ENCODE measurements at places on chromosomes 2 and 18.
A peak's percentile ranks its signal among the peaks of the same experiment; 100 is the strongest.

DNA sequence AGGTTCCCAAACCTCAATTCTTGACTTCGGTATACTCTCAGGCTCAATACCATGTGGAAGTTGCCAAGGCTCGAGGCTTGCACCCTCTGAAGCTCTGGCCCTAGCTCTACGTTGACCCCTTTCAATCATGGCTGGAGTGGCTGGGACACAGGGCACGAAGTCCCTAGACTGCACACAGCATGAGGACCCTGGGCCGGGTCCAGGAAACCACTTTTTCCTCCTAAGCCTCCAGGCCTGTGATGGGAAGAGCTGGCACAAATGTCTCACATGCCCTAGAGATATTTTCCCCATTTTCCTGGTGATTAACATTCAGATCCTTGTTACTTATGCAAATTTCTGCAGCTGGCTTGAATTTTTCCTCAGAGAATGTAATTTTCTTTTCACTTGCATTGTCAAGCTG lies 45.1 kb upstream of the CALCRL start:
- H3K4me1 ChIP-seq: peaks cover 13% of the 10 kb centered on the region
- H3K36me3 ChIP-seq: peaks cover 8% of the 10 kb centered on the region
- no peak overlapping the region for H3K27ac ChIP-seq

- no peak for DNase-seq
- no peak overlapping the region for H3K4me3 ChIP-seq
- H3K27me3 ChIP-seq: peaks cover 23% of the 10 kb centered on the region
- H3K27ac ChIP-seq: no peak overlapping the region
- no peaks in the 10 kb centered on the region for H3K4me1 ChIP-seq
These were observed 19.6 kb upstream of the GREB1 start for GRCh38 chr2:11514081-11514730.

GRCh38 chr18:39462436-39462835 lies 1896.8 kb upstream of the CELF4 start:
- peaks cover 25% of the 10 kb centered on the region for H3K4me1 ChIP-seq
- H3K27ac ChIP-seq: peak overlapping the region; percentile 36
- no peaks in the 10 kb centered on the region for H3K27me3 ChIP-seq

GRCh38 chr2:172293952-172294351 lies 133.4 kb upstream of the ITGA6 start:
- no peak overlapping the region for H3K27ac ChIP-seq
- no peaks in the 10 kb centered on the region for H3K36me3 ChIP-seq

- no peaks in the 10 kb centered on the region for H3K36me3 ChIP-seq
- H3K4me1 ChIP-seq: peaks cover 21% of the 10 kb centered on the region
- no peak overlapping the region for H3K4me3 ChIP-seq
- peak; percentile 59 for DNase-seq
- H3K27ac ChIP-seq: no peak overlapping the region
- 0 out of 2 replicates have a peak, but pooled peaks cover 3% of the 10 kb centered on the region for H3K27me3 ChIP-seq
These were observed 253.2 kb downstream of the NEDD4L start for GRCh38 chr18:58297198-58297597.

GRCh38 chr2:120943403-120944034 lies 207.9 kb downstream of the GLI2 start:
- peaks cover 21% of the 10 kb centered on the region for H3K4me1 ChIP-seq
- DNase-seq: no peak
- H3K27me3 ChIP-seq: no peaks in the 10 kb centered on the region
- no peak overlapping the region for H3K4me3 ChIP-seq

GRCh38 chr2:65016789-65017188 lies 27.6 kb downstream of the SLC1A4 start:
- no peak for DNase-seq
- H3K4me3 ChIP-seq: no peak overlapping the region
- H3K4me1 ChIP-seq: no peaks in the 10 kb centered on the region
- no peak overlapping the region for H3K27ac ChIP-seq

- no peak for DNase-seq
- H3K4me3 ChIP-seq: no peak overlapping the region
- no peaks in the 10 kb centered on the region for H3K27me3 ChIP-seq
- no peaks in the 10 kb centered on the region for H3K36me3 ChIP-seq
- 0 out of 2 replicates have a peak, but pooled peaks cover 3% of the 10 kb centered on the region for H3K4me1 ChIP-seq
These were observed 52.0 kb downstream of the MRPL33 start for GRCh38 chr2:27823569-27823968.

DNA sequence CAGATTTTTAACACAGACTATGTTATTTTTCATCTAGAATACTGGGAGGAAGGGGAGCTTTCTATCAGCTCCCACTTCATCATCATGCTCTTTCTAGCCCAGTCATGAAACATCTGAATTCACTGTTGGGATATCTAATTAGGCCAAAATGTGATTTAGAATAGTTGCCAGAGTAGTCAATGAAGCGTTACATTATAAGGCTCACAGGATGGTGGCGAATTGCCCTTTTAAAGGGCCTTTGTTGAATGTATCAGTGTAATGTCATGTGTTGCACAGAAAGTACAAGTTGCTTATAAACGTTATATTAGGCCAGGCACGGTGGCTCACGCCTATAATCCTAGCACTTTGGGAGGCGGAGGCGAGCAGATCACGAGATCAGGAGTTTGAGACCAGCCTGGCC lies 45.6 kb downstream of the PDE1A start:
- H3K4me1 ChIP-seq: no peaks in the 10 kb centered on the region
- H3K4me3 ChIP-seq: no peak overlapping the region
- H3K36me3 ChIP-seq: no peaks in the 10 kb centered on the region
- no peaks in the 10 kb centered on the region for H3K27me3 ChIP-seq
- DNase-seq: no peak

- no peak for DNase-seq
- H3K4me3 ChIP-seq: no peak overlapping the region
- H3K27ac ChIP-seq: no peak overlapping the region
- no peaks in the 10 kb centered on the region for H3K27me3 ChIP-seq
- H3K36me3 ChIP-seq: no peaks in the 10 kb centered on the region
These were observed 21.3 kb upstream of the CHST9 start for GRCh38 chr18:27206411-27206810.

DNA sequence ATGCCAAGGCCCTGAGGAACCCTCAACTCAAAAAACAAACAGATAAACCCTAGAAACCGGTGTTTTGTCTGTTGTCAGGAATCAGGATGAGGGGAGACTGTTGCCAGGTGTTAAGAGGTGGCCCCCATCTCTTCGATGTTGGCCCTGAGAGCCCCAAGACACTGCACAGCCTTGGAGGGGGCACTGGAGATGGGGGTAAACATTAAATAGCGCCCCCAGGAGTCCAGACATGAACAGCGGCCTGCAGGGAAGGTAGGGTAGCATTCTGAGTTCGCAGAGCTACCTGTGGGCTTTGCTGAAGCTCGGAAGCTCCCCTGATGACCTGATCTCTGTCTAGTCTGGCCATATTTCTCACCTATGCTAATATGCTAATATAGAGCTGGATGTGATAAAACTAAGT lies 97.6 kb upstream of the SMAD2 start:
- no peak overlapping the region for H3K4me3 ChIP-seq
- no peaks in the 10 kb centered on the region for H3K36me3 ChIP-seq
- H3K27me3 ChIP-seq: no peaks in the 10 kb centered on the region
- no peak overlapping the region for H3K27ac ChIP-seq

DNA sequence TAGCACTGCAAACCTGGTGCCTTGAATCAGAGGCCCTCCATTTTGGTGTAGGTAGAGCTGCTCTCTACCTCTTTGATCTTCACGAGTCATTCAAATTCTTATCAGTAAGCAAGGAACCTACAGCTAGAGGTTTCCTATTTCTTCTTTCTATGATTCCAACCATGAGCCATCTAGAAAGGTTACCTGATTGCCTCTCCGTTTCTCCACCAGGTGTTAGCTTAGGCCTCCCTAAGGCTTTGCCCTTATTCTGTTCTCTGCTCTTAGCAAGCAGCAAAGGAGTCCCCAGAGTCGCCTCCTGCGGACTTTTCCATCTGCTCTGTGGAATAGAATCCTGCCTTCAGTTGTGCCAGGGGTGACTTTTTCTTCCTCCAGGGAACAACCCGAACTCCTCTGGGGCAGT lies 173.6 kb downstream of the GRB14 start:
- no peaks in the 10 kb centered on the region for H3K36me3 ChIP-seq
- no peak overlapping the region for H3K27ac ChIP-seq
- H3K4me1 ChIP-seq: 0 out of 2 replicates have a peak, but pooled peaks cover 3% of the 10 kb centered on the region
- H3K27me3 ChIP-seq: 0 out of 2 replicates have a peak, but pooled peaks cover under 1% of the 10 kb centered on the region
- no peak overlapping the region for H3K4me3 ChIP-seq

DNA sequence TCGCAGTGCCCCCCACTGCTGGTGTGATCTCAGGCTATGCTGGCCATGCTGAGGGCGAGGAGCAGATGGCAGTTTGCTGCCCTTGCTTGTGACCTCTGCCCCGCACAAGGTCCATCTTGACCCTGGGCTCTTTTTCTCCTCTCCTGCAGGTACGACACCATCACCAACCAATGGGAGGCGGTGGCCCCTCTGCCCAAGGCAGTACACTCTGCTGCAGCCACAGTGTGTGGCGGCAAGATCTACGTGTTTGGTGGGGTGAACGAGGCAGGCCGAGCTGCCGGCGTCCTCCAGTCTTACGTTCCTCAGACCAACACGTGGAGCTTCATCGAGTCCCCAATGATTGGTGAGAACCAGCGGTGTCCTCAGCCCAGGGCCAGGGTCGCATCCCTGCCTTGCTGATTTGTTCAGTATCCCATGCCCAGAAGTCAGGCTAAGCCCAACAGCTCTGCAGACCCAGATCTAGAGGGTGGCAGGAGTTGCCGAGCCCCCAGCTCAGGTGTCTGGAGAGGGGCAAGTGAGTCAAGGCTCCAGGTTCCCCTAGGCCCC lies 223.8 kb downstream of the ATAD2B start:
- H3K27ac ChIP-seq: no peak overlapping the region
- no peaks in the 10 kb centered on the region for H3K27me3 ChIP-seq
- no peaks in the 10 kb centered on the region for H3K4me1 ChIP-seq
- no peak overlapping the region for H3K4me3 ChIP-seq

DNA sequence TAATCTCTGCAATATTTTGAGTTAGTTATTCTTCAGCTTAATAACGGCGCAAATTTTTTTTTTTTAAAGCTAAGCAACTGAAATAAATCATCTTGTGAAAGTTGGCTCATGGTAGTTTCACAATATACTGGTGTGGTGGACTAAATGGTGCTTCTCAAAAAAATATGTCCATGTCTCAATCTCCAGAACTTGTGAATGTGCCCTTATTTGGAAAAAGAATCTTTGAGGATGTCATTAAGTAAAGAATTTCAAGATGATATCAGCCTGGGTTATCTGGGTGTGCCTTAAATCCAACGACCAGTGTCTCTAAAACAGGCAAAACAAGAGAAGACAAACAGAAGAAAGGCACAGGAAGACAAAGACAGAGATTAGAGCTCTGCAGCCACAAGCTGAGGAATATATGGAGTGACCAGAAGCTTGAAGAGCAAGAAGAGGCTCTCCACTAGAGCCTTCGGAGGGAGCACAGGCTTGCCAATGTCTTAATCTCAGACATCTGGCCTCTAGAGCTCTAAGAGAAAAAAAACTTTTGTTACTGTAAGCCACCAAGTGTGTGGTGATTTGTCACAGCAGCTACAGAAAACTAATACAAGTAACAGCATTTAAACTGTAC lies 71.4 kb downstream of the HNMT start:
- no peaks in the 10 kb centered on the region for H3K36me3 ChIP-seq
- no peaks in the 10 kb centered on the region for H3K27me3 ChIP-seq
- peaks cover 18% of the 10 kb centered on the region for H3K4me1 ChIP-seq
- no peak overlapping the region for H3K4me3 ChIP-seq

- peak overlapping the region; percentile 2 for H3K27ac ChIP-seq
- H3K27me3 ChIP-seq: no peaks in the 10 kb centered on the region
- no peaks in the 10 kb centered on the region for H3K36me3 ChIP-seq
- H3K4me3 ChIP-seq: no peak overlapping the region
- DNase-seq: peak; percentile 68
These were observed 292.3 kb upstream of the CHAC2 start for GRCh38 chr2:53475321-53475720.

DNA sequence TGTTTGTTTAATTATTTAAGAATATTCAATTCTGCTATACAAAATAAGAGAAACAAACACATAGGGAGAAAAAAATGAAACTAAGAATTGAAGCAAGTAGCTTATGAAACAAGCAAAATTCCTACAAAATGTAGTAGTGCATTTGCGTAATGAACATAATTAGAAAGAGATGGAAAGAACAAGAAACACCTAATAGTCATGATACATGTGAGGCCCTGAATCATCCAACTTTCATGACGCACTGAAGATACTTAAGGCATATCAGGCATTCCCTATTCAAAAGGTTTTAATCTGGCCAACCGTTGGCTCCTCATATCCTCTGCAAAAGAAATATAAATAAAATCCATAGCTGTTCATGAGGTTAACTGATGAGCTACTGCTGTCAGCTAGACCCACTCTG lies 14.5 kb upstream of the NAB1 start:
- no peak overlapping the region for H3K4me3 ChIP-seq
- H3K27me3 ChIP-seq: no peaks in the 10 kb centered on the region
- peak; percentile 93 for DNase-seq

GRCh38 chr2:140747665-140748064 lies 1383.2 kb downstream of the LRP1B start:
- no peaks in the 10 kb centered on the region for H3K27me3 ChIP-seq
- no peak overlapping the region for H3K4me3 ChIP-seq
- H3K36me3 ChIP-seq: no peaks in the 10 kb centered on the region
- no peaks in the 10 kb centered on the region for H3K4me1 ChIP-seq
- no peak overlapping the region for H3K27ac ChIP-seq
- DNase-seq: no peak

DNA sequence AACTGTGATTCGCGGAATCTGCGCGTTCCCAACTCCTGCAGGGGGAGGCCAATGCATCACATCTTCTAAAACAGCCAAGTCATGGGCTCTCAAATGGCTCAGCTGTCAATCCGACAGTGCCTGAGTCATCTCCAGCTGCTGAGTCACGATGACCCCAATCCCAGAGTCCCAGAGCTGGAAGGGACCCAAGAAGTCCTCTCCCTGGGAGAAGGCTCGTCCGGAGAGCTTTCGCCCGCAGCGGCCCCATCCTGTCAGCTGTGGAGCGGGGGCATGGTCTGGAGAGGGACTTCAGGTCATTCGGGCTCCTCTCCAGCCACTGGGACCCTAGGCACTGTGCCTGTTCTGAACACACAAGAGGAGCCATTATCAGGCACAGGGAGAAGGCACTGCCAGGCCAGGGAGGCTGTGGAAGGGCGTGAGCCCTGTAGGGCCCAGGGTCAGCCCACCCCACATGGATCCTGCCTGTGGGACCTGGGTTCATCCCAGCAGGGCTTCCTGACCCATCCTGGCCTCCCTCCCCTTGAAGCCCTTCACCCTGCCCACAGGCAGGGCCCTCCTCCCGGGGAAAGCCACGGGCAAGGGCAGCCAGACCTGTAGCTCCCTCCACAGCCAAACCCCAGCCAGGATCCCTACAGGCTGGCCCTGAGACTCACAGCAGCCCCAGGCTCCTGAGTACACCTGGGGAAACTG lies 47.6 kb upstream of the GPC1 start:
- peaks cover 12% of the 10 kb centered on the region for H3K4me1 ChIP-seq
- peak; percentile 93 for DNase-seq
- H3K27ac ChIP-seq: peak overlapping the region; percentile 35
- H3K4me3 ChIP-seq: peak overlapping the region; percentile 20
- H3K27me3 ChIP-seq: no peaks in the 10 kb centered on the region
- H3K36me3 ChIP-seq: no peaks in the 10 kb centered on the region

GRCh38 chr18:38747153-38747552 lies 1181.6 kb upstream of the CELF4 start:
- H3K4me3 ChIP-seq: no peak overlapping the region
- no peak for DNase-seq

GRCh38 chr18:42174909-42175308 lies 219.9 kb downstream of the PIK3C3 start:
- H3K27ac ChIP-seq: no peak overlapping the region
- H3K4me1 ChIP-seq: no peaks in the 10 kb centered on the region
- no peak overlapping the region for H3K4me3 ChIP-seq
- no peaks in the 10 kb centered on the region for H3K27me3 ChIP-seq

All from GM23248 (cell line).